ENCODE measurements at places on chromosomes 11 and 22. TPM values are rescaled to one million over a fixed set of nuclear protein-coding genes. Genes with fewer than 3 reads are reported as not detected.

Gene TRIM49
- not detected for total RNA-seq

Gene C22orf15
- total RNA-seq = not detected

Gene LRRC55
- 0.74 TPM for total RNA-seq

Gene FAM111B
- 1.2 TPM for total RNA-seq

Gene PIH1D2
- 1.5 TPM for total RNA-seq

Gene FAT3
- total RNA-seq = 9.6 TPM

Gene TM7SF2
- 37.6 TPM for total RNA-seq

Gene PPME1
- total RNA-seq = 29.2 TPM

Gene KCNC1
- 0.49 TPM for total RNA-seq

Gene KRTAP5-1
- not detected for total RNA-seq

DNA sequence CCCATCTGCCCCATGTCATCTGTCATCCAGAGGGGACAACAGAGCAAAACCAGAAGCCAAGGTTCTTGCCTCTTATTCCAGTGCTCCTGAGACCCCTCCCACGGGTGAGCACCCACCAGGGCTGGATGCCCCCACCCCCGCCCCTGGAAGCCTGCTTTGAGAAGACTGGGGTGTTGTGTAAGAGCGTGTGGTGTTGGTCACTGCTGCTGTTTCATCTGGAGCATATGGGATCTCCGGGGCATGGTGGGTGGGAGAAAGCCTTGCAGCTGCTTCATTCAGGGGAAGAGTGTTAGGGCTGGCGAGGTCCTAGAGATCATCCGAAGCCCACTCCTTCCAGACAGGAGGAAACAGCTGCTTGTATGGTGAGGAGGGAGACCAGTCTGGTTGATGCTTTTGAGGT is 54.1 kb downstream of the CHRDL2 start:
- peak; percentile 85 for DNase-seq

DNA sequence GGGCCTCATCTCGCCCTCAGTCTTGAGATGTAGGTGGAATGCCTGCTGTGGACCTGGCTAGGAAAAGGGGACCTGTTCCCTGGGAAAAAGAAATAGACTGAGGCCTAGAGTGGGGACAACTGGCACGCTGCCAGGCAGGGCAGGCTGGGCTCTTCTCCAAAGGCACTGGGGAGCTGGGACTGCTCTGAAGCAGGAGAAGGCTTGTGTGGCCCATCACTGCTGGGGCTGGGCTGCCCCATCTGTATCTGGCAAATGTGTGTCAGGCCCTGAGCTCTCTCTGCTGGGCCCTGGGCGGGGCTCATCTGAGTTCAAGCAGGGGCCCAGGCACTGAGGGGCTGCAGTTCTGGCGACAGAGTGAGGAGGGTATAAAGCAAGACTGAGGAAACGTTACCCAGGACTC is 32.9 kb downstream of the ARVCF start:
- DNase-seq = no peak

GRCh38 chr11:84673753-84674152 is 953.4 kb downstream of the DLG2 start:
- DNase-seq = no peak

DNA sequence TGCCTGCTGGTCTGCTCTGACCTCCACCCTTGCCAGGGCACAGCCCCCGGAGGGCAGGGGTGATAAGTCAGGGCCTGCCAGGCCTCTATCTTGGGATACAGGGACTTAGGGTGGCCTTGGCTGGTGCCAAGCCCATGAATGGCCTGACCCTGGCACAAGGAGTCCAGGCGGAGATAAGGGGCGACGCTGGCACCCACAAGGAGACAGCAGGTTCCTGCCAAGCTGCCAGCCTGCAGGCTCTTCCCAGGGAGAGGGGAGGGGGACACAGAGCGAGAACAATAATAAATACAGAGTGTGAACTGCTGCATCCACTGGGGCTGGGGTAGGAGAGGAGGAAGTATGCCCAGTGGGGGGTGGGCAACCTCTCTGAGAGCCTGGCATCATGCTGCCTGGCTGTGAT is 978 bp downstream of the CSDC2 start:
- DNase-seq = no peak

DNA sequence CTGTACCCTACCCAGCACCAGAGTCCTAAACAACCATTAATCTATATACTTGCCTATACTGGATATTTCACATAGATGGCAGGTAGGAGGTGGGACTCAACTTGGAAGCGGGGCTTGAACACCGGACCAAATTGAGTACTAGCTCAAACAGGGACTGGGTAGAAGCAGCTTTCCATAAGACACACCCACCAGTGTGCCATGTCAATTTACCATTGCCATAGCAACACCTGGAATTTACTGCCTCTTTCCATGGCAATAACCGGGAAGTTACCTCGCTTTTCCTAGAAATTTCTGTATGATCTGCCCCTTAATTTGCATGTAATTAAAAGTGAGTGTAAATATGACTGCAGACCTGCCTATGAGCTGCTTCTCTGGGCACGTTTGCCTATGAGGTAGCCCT is 38.6 kb upstream of the CUL5 start:
- DNase-seq = no peak

DNA sequence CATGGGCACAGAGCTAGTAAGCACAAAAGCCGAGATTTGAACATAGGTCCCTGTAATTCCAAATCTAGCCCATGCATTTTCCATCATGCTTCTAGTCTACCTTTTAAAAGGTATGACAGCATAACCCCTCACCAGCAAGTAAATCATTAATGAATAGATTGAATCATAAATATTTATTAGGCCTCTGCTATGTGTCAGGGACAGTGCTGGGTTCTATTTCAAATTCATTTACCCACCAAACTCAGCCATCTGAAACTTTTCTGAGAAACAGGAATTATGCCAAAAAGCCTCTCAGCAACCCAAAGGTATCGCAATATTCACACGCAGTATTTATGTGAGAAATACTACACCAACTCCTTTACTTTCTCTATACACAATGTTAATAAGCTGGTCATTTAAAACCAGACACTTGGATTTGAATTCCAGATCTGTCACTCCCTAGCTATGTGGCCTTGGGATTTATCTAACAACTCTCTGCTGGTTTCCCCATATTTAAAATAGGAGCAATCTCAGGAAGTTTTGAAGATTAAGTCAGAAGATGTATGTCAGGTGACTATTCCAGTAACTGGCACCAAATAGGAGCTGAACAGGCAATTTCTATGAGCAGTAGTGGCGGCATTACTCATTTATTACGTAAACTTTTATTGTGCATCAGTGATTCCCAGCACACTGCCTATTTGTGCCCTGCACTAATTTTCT is 191.4 kb downstream of the TENM4 start:
- no peak for DNase-seq

GRCh38 chr11:133383689-133384088 is 148.6 kb downstream of the OPCML start:
- DNase-seq = no peak

- no peak for DNase-seq
Observed at GRCh38 chr11:34382532-34383276, 24.9 kb upstream of the ABTB2 start.

- no peak for DNase-seq
Observed at GRCh38 chr22:36480941-36481392, 473 bp downstream of the TXN2 start.

DNA sequence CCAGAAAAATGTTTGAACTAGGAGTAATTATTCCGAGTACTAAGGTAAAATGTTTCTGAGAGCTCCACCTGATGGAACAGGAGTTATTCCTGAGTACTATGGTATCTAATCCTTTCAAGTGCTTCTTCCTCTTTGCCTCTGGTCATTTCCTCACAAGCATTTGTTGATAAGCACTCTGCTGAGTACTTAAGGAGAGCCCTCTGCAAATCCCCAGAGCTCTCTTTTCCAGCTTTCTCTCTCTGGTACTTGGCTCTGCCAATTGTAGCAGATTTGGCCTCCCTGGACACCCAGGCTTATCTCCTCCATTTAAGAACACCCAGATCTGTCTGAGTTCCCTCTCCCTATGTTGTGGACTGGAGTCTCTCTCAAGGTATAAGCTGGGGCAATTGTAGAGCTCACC is 457.0 kb downstream of the MN1 start:
- DNase-seq = no peak

GRCh38 chr11:72418834-72419560 is 15.3 kb downstream of the CLPB start:
- DNase-seq = no peak

- no peak for DNase-seq
Observed at GRCh38 chr11:70712471-70712870, 314.1 kb downstream of the CTTN start.

- no peak for DNase-seq
Observed at GRCh38 chr11:83569134-83569805, 283.1 kb upstream of the CCDC90B start.

DNA sequence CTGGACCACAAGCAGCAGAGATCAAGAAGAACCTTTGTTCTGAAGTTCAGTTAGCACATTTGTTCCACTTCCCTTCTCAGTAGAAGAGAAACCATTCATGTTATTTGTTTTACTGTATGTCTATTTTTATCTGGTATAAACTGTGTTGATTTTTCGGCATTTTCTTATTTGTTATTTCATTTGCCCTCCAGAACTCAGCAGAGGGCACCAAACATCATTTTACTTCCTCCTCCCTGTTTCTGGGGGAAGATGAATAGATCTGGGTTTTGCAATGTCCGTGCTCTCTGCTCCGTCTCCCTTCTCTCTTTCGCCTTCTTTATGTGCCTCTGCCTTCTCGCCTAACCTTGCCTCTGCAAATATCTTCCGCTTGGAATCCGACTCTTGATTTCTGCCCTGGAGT is 366.9 kb downstream of the NTM start:
- no peak for DNase-seq

DNA sequence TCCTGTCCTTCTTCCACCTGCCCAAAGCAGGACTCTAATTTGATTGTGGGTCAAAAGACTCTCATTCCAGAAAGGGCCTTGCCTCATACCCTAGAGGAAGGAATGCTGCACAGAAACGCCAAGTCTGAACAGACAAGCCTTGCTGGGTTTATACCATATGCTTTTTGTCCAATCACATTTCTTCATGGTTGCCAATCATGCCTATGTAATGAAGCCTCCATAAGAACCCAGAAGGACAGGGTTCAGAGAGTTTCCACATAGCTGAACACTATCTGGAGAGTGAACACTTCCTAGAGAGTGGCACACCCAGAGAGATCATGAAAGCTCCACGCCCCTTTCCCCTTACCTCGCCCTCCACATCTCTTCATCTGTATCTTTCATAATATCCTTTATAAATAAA is 4.8 kb upstream of the SAA2 start:
- peak; percentile 20 for DNase-seq

GRCh38 chr11:19800714-19801519 is 88.3 kb downstream of the NAV2 start:
- DNase-seq = no peak

GRCh38 chr11:111148121-111148520 is 97.4 kb upstream of the POU2AF2 start:
- DNase-seq = no peak

- no peak for DNase-seq
Observed at GRCh38 chr22:40473703-40474102, 103.3 kb downstream of the SGSM3 start.

DNA sequence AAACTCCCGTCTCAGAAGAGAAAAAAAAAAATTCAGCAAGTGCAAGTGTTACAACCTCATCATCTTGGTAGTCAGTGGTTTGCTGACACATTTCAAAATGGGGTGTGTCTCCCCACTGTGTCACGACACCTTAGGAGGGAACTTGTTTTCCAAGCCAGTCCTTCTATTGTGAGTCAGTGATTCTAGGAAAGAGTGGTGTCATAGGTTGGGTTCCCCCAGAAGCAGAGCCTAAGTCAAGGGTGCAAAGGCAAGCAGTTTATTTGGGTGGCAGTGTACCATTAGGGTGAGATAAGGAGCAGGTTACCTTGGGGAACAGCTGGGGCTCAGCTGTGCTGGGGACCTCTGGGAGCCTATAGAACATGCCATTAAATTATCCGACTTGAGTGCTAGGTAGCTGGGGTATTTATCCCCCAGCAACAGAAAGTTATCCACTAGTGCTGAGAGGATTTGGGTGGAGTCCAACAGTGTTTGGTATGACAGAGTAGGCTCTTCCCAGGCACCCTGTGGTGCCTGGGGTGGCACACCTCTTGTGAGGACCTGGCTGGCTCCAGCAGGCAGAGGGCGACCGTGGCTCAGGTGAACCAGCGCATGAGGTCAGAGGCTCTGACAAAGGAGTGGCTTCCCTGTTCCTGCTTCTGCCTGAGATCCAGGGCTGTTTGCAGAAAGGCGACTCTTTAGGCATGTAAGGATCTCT is 41.7 kb downstream of the KIAA1671 start:
- no peak for DNase-seq

DNA sequence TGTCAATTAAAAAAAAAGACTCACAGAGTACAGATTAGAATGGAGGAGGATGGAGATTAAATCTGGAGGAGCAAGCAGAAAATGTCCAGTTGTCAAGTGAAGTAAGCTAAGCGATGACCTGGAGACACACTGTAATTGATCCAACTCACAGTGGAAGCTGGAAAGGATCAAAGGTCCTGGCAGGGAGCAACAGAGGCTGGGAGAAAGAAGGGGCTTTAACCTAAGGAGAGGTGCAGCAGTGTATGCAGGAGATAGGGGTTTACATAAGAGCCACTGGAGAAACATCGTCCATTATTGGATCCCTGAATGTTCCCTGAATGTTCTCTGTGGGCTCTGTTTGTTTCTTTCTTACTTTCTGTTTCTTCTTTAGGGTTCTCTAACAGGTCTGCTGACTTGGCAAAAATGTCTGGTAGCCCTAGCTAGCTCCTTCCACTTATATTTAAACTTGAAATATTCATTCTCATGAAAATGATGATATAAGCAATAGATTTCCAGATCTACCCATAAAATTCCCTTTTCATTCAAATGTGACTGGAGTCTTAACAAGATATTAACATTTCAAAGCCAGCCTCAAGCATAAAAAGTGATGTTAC is 30.1 kb upstream of the CAT start:
- DNase-seq = no peak

- DNase-seq = no peak
Observed at GRCh38 chr11:20762116-20762844, 92.9 kb downstream of the NELL1 start.

DNA sequence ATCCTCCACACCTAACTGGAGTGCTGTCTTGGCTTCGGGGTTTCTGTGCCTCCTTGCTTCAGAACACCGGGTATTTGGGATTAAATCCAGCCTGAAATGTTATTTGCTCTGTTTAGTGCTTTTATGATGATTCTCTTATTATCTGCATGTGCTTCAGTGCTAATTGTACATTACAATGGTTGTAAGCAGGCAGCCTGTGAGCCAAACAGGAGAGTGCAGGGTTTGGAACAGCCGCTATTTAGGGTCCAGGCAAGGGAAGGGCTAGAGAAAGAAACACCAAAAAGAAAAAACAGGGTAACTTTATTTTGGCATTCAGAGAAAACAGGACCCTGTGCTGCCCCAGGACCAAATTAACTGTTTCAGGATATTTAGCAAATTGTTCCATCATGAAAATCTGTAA is 72.7 kb downstream of the RCN1 start:
- no peak for DNase-seq

DNA sequence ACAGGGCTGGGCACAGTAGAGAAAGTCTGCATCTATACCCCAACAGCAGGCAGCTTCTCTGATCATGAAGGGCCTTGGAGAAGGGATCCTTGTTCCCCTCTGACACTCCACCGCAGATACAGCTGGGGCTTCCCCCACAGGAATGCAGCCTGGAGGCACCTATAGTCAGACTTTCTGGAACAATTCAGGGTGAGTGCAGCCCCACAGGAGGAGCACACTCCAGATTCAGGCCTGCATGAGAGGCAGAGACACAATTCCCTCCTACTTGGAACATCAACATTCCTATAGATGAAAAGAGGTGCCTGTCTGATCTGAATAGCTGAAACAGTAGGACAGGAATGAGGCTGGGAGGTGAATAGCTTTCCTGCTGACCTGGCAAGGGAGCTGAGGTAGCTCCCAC is 1298.0 kb upstream of the CNTN5 start:
- DNase-seq = no peak

GRCh38 chr11:18707811-18708340 is 9.3 kb downstream of the TMEM86A start:
- no peak for DNase-seq

GRCh38 chr11:107337917-107338316 is 119.7 kb downstream of the CWF19L2 start:
- no peak for DNase-seq

Measured in vagina (tissue), 2 donors.